Renal cortex interstitium (tissue), 15 donors: ENCODE measurements at places on chromosomes 1 and 21.

DNA sequence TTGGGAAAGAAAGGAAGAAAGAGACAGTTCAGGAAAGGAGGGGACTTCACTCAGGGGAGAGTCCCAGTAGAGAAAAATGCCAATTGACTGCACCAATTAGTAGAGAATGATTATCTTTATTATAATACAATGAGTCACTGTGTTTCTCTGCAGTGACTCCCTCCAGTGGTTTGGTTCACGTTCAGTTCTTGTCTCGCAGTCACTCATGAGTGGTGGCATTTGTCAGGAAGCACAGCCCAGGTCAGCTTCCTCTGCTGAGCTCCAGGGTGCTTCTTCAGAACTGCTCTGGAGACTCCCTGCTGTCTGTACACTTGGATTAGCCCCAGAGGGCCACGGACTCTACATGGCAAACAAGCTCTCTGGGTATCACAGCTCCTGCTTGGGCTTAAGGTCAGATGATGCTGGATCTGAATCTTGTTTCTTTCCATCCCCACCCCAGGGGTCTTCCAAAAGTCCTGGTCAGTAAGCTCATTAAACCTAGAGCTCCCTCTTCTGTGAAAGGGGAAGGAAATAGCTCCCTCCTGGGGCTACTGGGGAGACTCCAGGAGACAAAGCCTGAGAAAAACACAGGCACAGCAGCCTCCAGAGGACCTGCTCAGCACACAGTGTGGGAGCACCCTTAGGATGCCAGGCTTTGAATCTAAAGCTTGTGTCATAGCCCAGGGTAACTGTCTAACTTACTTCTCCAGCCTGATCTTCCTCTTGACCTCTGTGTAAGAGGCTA is 619.0 kb downstream of the AJAP1 start:
- no peak for DNase-seq

- no peak for DNase-seq
Measured at GRCh38 chr1:27446496-27447020, 43.4 kb downstream of the WASF2 start.

DNA sequence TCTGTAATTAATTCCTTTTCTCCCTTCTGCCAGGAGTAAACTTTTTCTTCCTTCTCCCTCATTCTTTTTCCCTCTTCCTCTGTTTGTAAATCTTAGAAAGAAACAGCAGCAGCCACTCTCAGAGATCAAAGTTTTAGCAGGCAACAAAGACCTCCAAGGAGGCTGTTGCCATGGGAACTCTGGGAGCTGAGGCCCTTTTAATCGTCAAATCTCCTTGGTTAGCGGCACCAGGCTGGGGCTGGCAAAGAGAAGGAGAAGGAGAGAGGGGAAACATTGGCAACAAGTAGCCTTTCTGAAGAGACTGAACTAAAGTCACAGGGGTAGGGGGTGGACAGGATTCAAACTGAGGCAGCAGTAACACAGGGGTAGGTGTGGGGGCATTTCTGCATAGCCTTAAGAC is 25.2 kb downstream of the ILDR2 start:
- DNase-seq: no peak

- DNase-seq: no peak
Measured at GRCh38 chr1:78570539-78570938, 49.7 kb upstream of the IFI44L start.

DNA sequence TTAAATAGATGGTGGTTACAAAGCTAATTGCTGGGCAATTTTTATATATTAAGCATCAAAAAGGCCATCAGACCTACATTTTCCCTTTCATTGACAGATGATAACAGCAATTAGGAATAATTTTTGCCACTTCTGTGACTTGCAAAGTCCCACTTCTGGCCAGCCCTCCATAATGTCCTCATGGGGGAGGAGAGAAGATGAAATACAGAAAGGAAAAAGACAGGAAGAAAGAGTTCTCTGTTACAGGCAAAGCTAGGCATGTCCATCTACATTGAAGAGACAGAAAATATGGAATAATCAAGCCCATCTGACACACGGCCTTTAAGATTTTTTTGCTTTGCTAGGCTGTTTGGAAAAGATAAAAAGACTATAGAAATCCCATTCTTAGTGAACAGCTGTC is 108.0 kb downstream of the ENAH start:
- DNase-seq: no peak

DNA sequence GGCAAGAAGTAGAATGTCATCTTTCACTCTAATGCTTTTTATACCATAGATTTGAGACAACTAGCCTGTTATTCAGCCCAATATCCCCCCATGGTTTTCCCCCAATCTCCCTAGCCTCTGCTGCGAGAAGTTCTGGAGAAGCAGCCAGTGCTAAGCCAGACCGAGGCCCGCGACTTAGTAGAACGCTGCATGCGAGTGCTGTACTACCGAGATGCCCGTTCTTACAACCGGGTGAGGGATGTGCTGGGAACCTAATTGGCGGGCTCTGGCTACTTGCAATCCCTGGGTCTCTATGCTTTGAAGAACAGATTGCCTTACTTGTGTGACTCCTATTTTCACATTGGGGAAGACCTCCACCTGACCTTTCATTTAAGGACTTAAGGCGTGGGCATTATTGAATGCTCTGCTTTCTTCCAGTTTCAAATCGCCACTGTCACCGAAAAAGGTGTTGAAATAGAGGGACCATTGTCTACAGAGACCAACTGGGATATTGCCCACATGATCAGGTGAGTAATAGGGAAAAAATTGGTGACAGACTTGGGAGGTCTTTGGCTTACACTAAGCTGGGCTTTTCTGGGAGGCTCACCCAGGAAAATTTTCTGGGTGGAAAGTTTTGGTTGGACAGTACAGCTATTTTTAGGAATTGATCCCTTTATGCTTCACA is 1.9 kb downstream of the PSMB4 start:
- DNase-seq: no peak

DNA sequence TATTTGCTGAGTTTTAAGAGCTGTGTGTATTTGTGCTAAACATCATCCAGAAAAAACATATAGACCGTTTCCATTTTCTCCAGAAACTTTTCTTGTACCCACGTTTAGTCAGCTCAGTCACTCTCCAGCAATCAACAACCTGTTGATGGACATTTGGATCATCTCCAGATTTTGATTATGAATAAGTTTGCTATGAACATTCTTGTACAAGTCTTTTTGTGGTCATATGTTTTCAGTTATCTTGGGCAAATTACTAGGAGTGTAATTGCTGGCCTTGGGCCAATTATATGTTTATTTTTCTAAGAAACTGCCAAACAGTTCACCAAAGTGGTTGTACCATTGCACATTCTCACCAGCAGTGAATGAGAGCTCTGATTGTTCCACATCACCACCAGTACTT is 221.8 kb downstream of the CENPF start:
- no peak for DNase-seq

DNA sequence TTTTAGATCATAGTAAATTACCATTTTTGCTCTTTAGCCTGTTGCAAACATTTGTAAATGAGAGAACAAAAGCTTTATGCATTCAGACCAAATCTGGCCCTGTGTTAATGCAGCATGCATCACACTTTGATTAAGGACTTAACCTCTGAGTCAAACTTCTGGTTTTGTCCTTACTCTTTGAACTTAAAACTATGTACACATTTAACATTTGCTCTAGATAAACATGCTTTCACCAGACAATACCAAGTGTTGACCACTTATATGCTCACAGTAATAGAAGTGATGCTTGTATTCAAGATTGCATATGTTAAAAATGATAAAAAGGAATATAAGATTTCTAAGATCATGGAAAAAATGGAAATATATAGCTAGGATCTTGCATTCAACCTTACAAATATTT is 1095.3 kb downstream of the ADGRL2 start:
- DNase-seq: no peak

DNA sequence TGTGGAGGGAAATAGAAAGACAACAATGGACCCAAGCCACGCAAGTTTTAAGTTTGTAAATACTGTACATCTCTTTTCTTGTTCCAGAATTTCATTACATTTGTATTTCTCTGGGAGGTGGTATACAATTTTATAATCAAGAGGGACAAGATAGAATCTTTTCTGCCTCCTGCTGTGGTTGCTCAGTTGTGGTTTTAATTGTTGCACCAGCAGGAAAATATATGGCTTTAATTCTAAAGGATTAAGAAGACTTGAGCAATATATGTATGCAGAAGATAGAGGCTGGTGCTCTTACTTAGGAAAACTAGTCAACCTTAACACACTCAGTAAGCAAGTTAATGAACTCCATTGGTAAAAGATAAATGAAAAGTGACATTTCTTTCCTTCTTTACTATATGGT is 19.8 kb upstream of the ASB17 start:
- DNase-seq: no peak

DNA sequence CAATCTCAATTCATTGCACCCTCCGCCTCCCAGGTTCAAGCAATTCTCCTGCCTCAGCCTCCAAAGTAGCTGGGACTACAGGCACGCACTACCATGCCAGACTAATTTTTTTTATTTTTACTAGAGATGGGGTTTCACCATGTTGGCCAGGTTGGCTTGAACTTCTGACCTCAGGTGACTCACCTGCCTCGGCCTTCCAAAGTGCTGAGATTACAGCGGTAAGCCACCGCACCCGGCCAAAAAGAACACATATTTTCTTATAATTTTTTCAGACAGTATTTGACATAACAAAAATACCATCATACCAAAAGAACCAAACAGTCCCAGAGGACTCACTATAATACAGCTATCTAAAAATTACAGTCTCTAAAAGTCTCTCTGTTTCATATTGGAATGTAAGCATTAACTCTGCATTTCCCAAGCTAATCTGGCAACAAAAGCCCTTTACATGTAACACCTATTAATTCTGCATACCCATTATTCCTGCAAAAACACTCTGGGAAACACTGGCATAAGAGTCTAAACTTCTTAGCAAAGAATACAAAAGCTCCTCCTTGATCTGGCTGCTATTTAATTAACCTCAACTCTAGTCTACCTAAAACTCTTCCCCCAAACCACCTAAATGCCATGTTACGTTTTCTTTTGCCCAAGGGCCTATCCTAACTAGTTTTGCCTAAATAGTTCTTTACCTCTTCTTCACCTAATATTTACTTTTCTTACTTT is 26.9 kb downstream of the WDR26 start:
- DNase-seq: no peak

GRCh38 chr1:174713796-174714195 is 266.0 kb downstream of the GPR52 start:
- no peak for DNase-seq

DNA sequence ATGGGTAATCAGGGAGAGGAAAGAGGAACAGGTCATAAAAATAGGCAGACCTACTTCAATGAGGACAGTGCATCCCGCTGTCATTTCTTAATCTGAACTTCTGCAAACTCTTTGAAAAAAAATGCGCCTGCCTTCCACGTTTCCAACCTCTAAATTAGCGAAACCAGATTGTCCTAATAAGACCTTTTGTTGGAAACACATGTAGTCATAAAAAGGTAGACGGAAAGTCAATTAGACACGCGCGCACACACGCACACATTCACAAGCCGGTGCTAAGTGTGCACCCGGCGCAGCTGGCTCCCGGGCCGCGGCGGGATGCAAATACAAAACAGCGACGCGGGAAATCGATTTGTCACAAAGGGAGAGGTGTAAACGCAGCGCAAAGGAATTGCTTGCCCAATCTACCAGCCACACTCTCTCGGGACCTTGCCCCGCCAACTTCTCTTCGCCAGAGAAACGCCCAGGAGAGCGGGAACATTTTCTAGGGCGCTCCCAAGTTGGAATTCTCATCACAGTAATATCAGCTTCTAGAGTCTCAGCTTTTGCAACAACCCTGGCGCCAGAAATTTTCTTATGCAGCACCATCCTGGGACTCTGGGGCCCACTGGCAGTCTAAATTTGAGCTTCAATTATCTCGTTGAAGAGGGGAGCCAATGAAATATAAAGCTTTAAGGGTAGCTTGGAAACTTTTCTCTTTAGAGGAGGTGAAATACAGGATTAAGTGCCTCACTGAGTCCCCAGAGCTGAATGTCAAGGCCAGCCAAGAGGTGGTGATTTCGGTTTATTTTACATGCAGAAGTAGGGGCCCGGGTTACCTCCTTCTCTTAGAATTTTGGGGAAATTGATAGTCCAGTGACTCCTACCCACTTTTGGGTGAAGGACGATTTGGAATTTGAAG is 4.5 kb downstream of the PRRX1 start:
- no peak for DNase-seq

DNA sequence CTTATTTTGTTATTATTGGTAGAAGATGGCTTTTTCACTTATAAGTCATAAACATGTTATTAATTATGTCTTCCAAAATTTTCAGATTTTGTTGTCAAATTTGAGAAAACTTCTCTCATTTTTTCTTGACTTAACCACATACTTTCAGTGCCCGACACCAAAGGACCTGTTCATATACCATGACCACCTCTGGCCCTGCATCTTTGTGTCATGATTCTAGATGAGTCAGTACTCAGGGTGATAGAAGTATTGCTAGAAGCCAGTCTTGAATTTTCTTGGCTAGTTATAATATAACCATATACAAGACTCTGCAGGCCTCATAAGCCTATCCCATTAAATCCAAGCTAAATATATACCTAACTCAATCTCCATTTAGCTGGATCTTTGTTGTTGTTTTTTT is 35.4 kb upstream of the DPH5 start:
- DNase-seq: no peak

- no peak for DNase-seq
Measured at GRCh38 chr1:63901094-63901493, 127.3 kb downstream of the ROR1 start.

DNA sequence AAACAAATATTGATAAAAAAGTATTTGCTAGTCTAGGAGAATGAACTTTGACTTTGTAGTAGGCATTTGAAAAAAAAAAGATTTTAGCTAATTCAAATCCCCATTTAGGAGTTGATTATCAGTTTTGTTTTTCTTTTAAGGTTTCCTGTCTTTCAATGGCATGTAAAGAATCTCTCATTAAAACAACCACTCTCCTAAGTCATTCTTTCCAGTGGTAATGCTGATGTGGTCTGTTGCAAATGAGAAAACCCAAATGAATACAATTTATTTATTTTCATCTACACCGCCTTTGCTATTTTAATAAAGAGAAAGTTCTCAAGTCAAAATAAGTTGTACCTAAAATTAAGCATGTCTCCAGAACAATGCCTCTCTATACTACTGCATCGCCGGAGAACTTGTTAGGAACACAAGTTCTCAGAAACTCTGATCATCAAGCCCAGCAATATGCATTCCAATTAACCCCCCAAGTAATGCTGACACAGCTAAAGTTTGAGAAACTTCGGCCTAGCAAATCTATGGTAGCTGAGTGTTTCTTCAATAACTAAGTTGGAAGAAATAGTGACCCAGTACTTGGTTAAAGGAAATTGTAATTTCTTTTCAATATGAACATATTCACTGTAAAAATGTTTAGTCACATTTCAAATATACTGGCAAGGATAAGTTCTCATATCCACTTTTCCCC is 255.1 kb downstream of the PTPRC start:
- no peak for DNase-seq

- peak; percentile 86 for DNase-seq
Measured at GRCh38 chr1:4512636-4513035, 141.8 kb upstream of the AJAP1 start.

- no peak for DNase-seq
Measured at GRCh38 chr1:41849211-41849759, 69.4 kb downstream of the HIVEP3 start.

DNA sequence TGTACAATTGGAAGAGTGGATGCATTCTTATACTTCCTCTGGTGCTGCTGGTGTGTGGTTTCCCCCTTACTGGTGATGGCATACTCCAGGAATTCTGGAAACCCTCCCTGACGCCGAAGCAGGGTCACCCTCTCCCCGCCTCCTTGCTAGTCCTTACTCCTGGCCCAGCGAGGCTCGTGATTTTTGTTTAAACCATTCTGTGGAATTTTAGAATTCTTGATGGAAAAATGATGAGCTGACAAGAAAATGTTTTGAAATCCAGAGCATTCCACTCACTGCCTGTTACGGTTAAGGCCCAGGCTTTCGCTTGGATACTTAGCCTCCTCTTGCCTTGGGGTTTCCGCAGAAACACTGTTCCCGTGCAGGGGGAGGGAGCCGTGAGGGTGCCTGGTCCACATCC is 41.1 kb downstream of the IL6R start:
- DNase-seq: no peak
